Naive B cell (primary cell): ENCODE measurements at places on chromosomes 4 and X. TPM values are rescaled to one million over a fixed set of nuclear protein-coding genes. Genes with fewer than 3 reads are reported as not detected.

The GJB1 gene
- polyA plus RNA-seq = not detected

The PPP1R3F gene
- polyA plus RNA-seq = 3.3 TPM

The CLGN gene
- polyA plus RNA-seq = not detected

The TREX2 gene
- polyA plus RNA-seq = 0.19 TPM

The P2RY4 gene
- polyA plus RNA-seq = not detected

The RAI2 gene
- polyA plus RNA-seq = not detected

The MAML3 gene
- polyA plus RNA-seq = 0.37 TPM

The IL13RA2 gene
- polyA plus RNA-seq = not detected

The LPAR4 gene
- polyA plus RNA-seq = not detected

DNA sequence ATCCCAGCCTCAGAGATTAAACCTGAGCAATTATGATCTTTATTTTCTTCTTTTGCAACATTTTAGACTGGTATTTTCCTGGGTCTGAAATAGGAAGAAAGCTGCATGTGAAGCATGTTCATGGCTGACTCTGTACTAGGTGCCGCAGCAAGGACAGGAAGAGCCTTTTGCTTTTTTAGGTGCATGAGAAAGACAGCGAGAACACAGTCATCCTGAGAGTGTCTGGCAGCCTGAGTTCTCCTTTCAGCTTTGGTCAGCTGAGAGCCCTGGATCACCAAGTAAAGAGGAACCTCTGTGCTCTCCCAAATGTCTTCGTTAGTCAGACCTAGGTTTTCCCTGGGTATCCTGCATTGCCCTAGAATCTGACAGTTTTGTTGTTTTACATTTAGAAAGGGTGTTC, 29.8 kb downstream of the FAM149A start:
- no peak for DNase-seq

GRCh38 chrX:17721715-17722114, 15.6 kb upstream of the SCML1 start:
- no peak for DNase-seq

- DNase-seq = no peak
Measured at GRCh38 chr4:57131849-57132742, 21.9 kb upstream of the IGFBP7 start.

DNA sequence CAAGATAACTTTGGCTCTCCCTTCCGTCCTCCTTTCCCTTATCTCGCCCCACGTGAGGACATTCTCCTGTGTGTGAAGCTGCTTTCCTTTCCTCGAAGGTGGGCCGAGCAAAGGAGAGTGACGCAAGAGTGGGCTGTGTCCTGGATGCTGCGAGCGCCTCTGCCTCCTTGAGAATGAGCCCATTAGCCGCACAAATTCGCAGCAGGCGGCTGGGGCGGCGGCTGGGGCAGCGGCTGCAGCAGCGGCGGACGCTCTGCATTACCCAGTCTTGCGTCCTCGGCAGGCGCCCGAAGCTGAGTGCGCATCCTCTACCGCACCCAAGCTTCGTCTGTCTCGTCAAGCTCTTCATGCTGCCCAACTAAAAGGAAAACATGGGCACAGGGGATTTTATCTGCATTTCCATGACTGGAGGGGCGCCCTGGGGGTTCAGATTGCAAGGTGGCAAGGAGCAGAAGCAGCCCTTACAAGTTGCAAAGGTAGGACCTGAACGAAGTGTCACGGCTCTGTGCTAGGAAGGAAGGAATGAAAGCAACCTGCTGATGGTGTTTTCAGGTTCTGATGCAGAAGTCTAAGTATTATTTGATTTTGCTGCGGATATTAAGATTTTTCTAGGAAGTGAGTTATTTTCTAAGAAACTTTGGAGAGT, at the start of gene SYNPO2:
SYNPO2 (plus strand) TSS at position 189 of the 646 bp plus-strand sequence; CDS start at position 372, 183 bp downstream.
- no peak for DNase-seq

- no peak for DNase-seq
Measured at GRCh38 chrX:80550722-80551121, 130.5 kb downstream of the TENT5D start.

DNA sequence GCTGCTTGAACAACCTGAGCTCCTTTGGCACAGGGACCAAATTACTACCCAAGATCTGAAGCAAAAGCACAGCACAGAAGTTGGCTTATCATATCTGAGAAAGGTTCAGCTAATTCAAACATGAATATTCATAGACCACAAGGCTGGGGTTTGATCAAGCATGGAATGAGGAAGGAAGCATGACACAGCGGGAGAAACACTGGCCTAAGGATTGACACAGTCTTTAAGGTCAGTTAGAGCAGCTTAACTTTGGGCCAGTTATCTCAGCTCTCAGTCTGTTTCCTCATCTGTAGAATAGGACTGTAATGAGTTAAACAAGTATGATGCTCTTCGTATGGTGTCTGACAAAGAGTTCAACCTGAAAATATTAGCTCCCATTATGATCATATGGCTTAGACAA, 88.5 kb upstream of the CBR4 start:
- DNase-seq = no peak

GRCh38 chr4:83209419-83209818, 75.2 kb downstream of the COQ2 start:
- DNase-seq = no peak

DNA sequence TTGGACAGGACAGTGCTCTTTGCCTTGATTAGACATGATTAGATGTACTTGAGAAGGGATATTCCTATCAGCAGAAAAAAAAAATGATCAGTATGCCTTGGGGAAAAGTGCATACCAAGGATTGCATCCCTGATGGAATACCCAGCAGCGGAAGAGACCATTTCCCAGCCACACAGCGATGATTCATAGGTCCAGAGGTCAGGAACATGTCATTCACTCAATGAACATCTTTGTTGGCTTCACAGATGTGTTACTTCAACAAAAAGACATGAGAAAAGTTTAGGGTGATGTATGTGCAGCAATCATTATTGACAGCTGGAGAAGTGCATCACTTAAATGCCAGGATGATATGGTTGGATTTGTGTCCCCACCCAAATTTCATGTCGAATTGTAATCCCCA, 293.5 kb downstream of the ZNF674 start:
- no peak for DNase-seq

DNA sequence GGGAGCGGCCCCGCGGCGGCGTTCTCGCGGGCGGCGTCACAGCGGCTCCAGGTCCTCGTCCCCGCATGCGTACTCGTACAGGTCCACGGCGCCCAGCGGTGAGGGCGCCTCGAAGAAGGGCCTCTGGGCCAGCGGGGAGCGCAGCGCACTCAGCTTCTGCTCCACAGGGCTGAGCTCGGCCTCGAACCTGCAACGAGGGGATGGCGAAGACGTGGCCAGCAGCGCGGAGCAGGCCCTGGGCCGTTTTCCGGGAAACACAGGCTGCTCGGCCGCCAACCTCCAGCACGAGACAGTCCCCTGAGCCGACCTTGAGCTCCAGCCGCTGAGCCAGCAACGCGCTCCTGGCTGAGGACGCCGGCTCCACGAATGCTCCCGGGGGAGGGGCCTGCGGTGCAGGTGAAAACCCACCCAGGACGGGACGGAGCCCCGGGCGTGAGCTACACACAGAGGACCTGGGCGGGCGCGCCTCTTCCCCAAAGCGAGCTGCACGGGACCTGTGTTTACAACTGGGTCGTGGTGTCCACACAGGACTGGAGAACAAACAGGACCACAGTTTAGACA, 15.8 kb upstream of the GTPBP6 start:
- no peak for DNase-seq

DNA sequence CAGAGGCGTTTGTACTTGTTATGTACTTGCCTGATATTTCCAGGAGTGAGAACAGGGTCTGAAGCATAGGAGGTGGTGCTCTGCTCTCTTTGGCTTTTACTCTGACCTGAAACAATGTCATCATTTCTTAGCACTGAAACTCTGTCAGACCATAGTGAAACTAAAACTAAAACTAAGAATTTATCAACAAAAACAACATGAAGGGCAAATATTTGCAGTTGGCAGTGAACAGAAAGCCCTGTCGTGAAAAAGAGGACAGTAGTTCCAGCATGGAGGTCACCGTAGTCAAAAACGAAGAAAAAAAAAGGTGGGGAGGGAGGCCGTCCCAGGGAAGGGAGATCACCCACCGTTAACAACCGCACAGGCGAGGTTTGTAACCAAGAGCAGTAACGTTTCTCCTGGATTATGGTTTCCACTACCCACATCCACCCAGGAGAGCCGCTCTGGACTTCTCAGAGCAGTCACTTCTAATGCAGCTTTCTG, 97.5 kb downstream of the ANK2 start:
- DNase-seq = no peak

DNA sequence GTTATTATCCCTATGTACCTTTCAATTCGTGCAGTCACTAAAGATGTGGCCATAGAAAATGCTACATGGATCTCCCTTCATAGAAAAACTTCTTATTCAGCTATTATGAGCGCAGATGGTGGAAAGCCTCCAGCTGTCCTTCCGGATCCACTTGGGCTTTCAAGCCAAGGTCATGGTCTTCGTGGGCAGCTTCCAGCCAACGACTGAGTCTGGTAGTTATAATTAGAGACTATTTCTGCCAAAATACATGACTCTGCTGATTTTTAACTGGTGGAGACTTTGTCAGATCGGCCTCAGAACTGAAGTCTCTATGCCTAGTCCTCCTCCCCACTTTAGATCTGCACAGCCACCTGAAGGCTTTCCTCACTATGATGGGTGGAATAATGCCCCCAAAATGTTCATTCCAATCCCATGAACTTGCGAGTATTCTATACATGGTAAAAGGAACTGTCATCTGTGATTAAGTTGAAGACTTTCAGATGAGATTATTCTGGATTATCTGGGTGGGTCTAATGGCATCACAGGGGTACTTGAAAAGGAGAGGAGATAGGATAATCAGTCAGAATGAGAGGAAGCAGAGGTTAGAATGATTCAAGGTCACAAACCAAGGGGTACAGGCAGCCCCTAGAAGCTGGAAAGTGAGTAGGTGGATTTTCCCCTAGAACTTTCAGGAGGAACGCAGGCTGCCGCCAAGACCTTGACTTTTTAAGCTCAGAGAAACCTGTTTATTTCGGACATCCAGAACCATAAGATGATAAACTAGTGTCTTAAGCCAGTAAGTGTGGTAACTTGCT, 171.1 kb upstream of the CXCL13 start:
- no peak for DNase-seq

DNA sequence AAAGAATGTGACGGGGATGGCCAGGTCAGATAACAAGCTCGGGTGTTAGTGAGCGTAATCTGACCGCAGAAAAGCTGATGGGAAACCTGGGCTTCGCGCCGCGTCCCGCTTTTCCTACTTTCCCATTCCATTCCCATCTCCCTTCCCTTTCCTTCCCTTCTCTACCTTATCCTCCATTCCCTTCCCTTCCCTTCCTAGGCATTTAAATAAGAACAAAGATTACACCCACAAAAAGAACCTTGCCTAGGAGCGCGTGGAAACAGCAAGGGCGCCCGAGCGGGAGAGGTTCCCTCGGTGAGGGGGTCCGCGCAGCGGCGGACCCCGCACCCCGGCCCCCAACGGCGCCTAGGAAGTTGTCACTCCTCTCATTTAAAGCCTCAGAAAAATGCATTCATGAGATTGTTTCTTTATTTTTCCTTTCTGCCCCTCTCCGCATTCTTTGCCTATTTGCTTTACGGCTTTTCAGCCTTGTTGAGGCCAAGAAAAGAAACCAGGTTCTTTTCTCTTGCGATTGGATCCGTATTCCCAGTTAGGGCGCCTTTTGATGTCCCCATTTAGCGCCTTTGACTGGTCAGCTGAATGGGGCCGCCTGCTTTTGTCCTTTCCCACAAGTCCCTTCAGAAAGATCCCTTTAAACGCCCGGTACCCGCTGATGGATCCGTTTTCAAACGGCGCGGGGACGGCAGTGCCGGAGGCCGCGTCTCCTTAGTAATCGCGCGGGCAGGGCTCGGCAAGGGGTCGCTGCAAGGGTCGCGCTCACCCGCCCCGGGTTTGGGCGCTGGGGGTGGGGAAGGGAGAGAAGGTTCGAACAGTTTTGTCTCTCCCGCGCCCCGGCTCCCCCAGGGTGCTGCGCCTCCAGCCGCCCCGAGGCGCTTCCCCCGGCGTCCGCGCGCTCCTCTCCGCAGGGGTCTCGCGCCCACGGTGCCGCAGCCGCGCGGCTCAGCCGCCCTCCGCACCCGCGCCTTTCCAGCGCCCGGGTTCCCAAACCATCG, 54.1 kb upstream of the TMEM33 start:
- no peak for DNase-seq

DNA sequence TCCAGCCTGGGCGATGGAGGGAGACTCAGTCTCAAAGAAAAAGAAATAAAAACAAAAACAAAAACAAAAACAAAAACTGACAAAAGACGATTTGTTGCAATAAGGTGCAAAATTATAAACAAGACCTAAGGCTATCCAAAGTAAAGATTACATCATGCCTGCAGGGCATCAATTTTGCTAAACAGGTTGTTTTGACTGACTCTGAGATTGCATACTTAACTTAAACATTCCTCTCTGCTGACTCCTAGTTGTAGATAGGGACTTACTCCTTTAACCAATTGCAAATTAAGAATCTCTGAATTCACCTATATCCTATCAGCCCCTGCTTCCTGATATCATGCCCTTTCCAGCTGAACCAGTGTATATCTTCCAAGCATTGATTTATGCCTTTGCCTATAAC, 2687.3 kb downstream of the PCDH7 start:
- no peak for DNase-seq

DNA sequence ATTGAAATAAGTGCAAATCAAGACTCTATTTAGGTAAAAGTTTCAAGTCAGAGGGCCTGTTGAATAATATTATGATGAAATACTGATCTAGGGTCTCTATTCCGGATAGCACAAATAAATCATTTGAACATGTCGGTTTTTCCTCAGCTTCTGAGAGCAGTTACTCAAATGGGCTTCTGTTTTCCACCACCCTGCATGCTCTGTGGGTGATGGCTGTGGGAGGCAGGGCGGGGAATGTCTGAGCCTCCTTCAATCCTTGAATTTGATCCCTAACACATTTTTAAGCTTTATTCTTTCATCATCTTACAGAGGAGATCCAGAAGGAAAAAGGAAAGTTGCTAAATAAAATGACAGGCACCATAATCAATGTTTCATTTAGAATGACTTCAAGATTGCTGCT, 8.5 kb downstream of the UNC5C start:
- DNase-seq = no peak

DNA sequence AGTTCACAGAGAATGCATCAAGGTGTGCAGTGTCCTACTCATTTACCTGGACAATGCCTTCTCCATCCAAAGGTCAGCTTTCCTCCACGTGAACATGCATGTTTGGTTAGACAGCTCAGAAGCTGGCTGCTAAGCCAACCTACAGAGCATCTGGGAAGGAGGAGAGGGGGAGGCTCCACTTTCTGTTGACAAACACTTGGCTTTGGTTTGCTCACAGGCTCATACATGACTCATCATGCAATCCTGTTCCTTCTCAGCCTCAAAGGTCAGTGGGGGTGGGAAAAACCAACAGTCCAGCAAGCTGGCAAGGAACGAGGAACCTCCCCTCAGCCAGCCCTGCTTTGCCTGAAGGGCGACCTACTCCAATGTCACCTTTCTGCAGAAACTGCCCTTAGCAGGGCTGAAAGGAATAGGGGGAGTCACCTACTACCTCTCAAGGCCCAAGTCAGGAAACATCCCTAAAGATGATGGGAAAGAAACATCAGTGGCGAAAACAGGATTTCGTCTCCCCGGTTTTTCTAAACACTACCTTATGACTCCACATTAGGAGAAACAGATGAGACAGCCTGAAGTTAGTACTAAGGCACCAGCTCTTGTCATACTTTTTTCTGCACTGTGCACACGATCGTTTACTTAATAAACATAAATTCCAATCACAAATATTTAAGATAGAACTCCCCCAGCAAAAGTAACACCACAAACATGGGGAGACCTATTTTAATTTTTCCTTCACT, 37.9 kb downstream of the RELL1 start:
- no peak for DNase-seq

- no peak for DNase-seq
Measured at GRCh38 chr4:479972-480371, 19.0 kb downstream of the ZNF721 start.

- no peak for DNase-seq
Measured at GRCh38 chr4:27176400-27176799, 315.8 kb downstream of the STIM2 start.
